Ovary (tissue), 10 donors: ENCODE measurements at places on chromosomes 2 and 18. TPM values are rescaled to one million over a fixed set of nuclear protein-coding genes. Genes with fewer than 3 reads are reported as not detected.

DNA sequence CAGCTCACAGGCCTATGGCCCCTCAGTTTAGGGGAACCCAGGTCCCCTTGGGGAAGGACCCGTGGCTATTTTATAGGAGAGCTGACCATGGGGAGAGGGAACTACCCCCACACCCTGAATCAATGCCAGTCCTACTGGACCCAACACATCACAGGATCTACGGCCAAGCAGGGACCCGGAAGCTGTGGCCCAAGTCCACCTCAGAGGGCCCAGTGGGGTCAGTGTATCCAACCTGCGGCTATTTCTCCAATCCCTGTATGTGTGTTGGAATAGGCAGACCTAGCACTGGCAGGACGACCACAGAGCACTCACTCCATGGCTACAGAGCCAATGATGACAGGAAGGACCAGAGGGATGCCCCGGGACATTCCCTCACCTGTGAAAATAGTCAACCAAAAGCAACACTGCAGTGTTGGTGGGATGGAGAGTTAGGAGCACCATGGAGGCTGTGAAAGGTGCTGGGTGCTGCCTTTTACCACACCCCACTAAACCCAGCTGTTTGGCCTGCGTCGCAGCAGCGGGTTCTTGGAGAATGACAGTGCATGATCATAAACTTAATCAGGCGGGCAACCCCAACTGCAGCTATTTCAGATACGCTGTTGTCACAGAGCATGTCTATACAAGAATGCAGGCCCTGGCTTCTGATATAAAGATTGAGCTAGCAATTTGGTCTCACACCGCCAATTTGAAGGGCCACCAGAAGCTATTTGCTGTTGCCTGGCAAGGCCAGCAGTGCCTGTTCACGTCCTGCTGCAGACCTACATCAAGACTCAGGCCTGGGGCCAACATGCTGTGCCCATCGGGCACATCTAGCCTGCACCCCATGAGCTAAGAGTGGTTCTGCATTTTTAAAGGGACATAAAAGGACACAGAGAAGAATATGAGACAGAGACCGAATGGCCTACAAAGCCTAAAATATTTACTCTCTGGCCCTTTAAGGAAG lies 110.4 kb downstream of the EIPR1 start:
- H3K27ac ChIP-seq: no peak overlapping the region
- no peak overlapping the region for H3K4me3 ChIP-seq
- H3K4me1 ChIP-seq: no peaks in the 10 kb centered on the region
- H3K27me3 ChIP-seq: no peaks in the 10 kb centered on the region

Gene SLC9A4
- not detected for polyA plus RNA-seq

Gene PROKR1
- 0.03 TPM for polyA plus RNA-seq

Gene GTF3C2
- 49.9 TPM for polyA plus RNA-seq

Gene CERKL
- 0.13 TPM for polyA plus RNA-seq

GRCh38 chr2:56199492-56199891 lies 15.7 kb downstream of the CCDC85A start:
- H3K4me3 ChIP-seq: no peak overlapping the region
- H3K27ac ChIP-seq: no peak overlapping the region
- no peaks in the 10 kb centered on the region for H3K27me3 ChIP-seq
- no peaks in the 10 kb centered on the region for H3K4me1 ChIP-seq

DNA sequence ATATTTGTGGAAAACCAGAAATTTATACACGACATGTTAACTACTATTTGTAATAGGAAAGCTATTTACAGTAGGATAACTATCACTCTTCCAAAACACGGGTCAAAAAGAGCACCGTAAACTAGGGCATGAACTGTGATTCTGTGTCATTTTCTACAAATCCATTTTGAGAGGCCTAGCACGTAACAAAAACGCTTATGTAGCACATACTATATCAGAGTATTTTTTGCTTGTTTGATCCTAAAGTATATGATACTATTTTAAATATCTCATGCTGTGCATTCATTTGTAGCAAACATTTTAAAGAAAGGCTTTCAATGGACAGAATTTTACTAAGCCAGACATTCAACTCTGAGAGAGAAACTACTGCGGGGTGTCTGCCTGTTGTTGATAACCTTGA lies 45.1 kb downstream of the WDFY1 start:
- no peaks in the 10 kb centered on the region for H3K27me3 ChIP-seq
- no peak overlapping the region for H3K27ac ChIP-seq
- no peak for DNase-seq
- no peaks in the 10 kb centered on the region for H3K4me1 ChIP-seq

GRCh38 chr2:8598295-8599165 lies 83.3 kb upstream of the ID2 start:
- H3K27ac ChIP-seq: no peak overlapping the region
- no peak for DNase-seq
- H3K27me3 ChIP-seq: no peaks in the 10 kb centered on the region
- peaks cover 9% of the 10 kb centered on the region for H3K4me1 ChIP-seq

- peaks cover 7% of the 10 kb centered on the region for H3K4me1 ChIP-seq
- H3K27me3 ChIP-seq: no peaks in the 10 kb centered on the region
- DNase-seq: no peak
- no peaks in the 10 kb centered on the region for H3K36me3 ChIP-seq
- no peak overlapping the region for H3K4me3 ChIP-seq
- H3K27ac ChIP-seq: no peak overlapping the region
Observed at GRCh38 chr2:42804338-42804737, 12.0 kb upstream of the HAAO start.
